ENCODE measurements at places on chromosomes 16 and 17. TPM values are rescaled to one million over a fixed set of nuclear protein-coding genes. Genes with fewer than 3 reads are reported as not detected.

XYLT1 gene
- total RNA-seq = 4.5 TPM

ABI3 gene
- 0.12 TPM for total RNA-seq

CD300LG gene
- total RNA-seq = not detected

EFCAB13 gene
- total RNA-seq = not detected

SEC14L1 gene
- 59.7 TPM for total RNA-seq

ZG16 gene
- total RNA-seq = 0.07 TPM

TPPP3 gene
- total RNA-seq = 1.2 TPM

SF3B3 gene
- total RNA-seq = 403 TPM

TP53TG3F gene
- not detected for total RNA-seq

ZFP90 gene
- 21.8 TPM for total RNA-seq

C17orf100 gene
- 0.76 TPM for total RNA-seq

RNU2-1 gene
- total RNA-seq = 5,800 TPM

MT4 gene
- not detected for total RNA-seq

SDR42E2 gene
- total RNA-seq = 0.27 TPM

IL21R gene
- 1.2 TPM for total RNA-seq

CD300E gene
- total RNA-seq = not detected

DNA sequence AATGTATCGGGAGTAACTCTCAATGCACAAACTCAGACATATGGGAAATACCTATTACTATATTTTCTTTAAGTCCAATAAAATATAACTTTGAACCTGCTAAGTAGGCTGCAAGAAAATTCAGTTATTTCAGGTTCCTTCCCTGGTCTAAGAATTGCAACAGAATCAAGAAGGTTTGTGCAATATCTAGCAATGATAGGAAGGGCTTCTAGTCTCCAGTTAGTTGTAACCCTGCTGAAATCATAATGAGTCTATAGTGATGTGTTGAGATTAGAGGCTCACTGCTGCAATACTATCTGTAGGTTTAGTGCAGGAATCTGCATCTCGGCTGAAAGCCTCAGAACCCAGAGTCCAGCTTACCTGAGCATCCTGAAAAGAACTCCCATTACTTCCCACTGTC lies 110.5 kb downstream of the PMP22 start:
- DNase-seq = no peak

DNA sequence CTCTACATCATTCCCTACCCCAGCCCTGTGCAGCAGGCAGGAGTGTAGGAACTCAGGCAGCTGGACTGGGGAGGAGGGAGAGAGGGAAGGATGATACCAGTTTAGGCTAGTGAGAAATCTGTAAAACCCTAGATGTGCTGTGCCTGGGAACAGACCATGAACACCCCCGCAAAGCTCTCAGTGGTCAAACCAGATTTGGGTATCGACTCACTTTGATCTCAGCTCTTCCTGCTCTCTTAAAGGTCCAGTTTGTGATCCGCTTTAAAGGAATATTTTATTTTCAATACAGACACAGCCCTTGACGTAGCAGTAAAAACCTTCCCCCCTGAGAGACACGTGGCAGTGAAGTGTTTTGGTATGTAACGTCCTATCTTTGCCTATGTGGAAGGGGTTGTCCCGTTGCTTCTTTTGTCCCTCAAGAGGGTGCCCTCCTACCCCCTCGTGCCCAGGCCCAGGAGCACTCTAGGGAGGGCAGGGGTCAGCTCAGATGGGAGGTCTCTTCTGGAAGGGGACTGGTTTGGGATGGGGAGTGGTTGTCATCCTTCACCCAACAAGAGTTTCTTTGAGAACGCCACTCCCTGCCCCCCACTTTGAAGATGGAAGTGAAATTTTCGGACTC lies 19.3 kb upstream of the TBX2 start:
- no peak for DNase-seq

- no peak for DNase-seq
Measured at GRCh38 chr17:20300436-20300934, 166.9 kb downstream of the LGALS9B start.

DNA sequence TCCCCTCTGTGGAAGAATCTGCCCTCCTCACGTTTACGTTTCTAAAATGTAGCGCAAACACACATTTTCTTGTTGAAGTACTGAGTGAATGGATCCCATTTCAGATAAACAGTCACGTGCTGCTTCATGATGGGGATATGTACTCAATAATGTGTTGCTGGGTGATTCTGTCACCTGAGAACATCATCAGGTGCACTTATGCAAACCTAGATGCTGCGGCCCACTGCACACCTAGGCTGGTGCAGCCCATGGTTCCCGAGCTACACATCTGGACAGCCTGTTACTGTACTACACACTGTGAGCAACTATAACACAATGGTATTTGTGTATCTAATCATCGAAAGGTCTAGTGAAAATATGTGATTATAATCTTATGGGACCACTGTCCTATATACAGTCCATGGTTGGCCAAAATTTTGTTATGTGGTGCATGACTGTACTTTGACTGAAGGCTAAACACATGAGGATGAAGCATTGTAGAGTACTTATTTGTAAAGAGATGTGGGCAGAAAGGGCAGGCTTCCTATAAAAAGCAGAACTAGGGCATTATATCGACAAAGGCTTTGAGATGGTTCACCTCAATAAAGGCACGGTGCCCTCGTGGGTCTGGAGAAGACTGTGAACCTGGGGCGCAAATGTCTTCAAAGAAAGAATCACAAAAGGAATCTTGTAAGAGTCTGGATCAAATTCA lies 26.3 kb downstream of the MARF1 start:
- DNase-seq = no peak

DNA sequence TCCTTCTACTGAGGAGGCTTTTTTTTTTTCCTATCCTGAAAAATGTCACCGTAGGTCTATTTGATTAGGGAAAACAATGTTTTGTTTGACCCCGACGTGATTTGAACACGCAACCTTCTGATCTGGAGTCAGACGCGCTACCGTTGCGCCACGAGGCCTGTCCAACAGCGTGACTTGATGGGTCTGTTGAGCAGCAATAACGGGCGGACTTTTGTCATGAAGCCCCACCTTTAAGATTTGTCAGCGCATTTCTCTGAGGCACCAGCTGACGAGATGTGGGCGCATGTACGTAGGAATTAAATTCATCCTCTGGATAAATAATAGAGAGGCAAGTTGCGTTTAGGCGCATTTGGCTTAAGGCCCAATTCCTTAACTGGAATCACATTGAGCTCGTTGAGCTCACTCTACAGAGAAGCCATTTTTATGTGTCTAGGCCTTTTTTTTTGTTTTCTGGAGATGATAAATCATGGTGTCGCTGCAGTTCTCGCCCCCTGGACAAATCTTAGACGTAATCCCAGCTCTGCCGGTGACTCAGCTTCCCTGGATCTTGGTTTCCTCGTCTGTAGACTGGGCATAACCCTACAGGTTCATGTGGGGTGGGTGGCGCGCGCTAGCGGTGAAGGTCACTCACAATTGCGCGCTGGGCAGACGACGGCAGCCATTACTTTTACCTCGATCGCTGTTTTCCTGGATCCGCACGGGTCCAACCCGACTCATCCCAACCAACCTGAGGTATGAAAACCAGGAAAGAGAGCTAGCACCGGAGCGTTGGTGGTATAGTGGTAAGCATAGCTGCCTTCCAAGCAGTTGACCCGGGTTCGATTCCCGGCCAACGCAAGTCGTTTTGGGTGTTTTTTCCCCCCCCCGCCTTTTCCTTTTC lies 10.6 kb upstream of the AURKB start:
- DNase-seq = peak; percentile 88

DNA sequence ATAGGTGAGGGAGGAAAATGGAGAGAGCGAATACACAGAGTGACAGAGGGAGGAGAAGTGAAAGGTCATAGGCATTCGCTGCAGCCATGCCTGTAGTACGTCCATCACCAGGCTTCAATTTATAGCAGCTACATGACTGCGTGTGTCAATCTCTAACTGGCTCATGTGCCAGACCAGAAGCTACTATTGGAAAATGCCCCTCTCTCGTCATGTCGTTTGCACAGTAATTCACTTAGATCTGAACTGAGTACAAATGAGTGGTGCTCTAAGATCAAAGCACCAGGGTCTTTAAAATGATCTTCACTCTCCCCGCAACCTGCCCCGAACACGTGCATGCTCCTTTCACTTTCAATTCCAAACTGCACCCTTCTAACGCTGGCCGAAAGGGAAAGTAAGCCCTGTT lies 51.3 kb downstream of the ADCY9 start:
- DNase-seq = no peak

GRCh38 chr17:50205111-50205962 lies 3.9 kb upstream of the COL1A1 start:
- no peak for DNase-seq

DNA sequence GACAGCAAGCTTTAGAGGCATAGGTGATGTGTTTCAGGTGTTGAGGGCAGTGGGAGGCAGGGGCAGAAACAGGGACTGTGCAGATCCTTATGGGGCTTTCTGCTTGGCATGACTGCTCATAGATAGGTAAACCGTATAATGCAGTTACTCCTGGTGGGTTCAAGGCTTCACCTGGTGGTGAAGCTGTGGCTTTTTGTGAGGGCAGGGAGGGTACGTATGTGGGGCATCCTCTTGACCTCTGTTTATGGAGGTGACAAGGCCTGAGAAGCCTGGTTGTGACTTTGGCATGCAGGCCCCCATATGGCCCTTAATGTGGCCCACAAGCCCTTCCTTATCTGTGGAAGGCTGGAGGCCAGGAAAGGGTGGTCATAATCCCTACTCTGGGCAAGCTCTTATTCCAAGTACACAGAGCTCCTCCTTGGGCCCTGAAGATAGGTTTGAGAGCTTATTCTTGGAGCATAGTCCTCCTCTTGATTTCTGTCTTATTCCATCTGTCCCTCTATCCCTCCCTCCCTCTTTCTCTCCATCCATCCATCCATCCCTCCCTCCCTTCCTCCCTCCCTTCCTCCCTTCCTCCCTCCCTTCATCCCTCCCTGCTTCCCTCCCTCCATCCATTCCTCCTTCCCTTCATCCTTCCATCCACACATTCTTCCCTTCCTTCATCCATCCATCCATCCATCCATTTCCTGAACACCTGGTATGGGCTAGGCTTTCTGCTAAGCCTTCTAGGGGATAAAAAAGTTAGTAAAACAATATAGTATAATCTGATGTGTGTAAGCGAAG lies 1.3 kb upstream of the CCL16 start:
- no peak for DNase-seq

GRCh38 chr16:8764525-8765250 lies 32.8 kb downstream of the TMEM186 start:
- DNase-seq = no peak

GRCh38 chr16:20411055-20411454 lies 1.7 kb downstream of the ACSM5 start:
- DNase-seq = no peak

GRCh38 chr17:69447726-69448125 lies 33.2 kb downstream of the MAP2K6 start:
- no peak for DNase-seq

- no peak for DNase-seq
Measured at GRCh38 chr16:50071075-50071671, 5.4 kb downstream of the HEATR3 start.

GRCh38 chr17:45395569-45396415 lies 36.9 kb downstream of the ARHGAP27 start:
- no peak for DNase-seq

DNA sequence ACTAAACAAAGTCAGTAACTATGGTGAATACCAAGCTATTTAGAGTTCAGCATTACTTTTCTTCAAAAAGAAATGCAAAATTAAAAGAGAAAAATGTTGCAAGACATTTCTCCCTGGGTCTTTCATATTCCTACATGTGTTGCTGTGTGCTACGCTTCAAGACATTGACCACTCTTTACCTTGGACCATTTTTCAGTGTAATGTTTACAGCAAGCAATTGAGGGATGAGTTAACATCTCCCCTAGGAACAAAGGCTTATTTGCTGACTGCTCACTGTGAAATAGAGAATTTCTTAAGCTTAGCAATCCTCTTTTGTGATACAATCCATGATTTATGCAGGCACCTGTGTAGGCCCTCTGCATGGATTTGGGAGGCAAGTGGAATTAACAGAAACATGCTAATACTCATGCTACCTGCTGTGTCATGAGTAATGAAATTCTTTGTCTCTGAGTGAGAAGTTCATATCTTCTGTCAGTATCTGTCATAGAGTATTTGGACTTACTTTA lies 1202.9 kb upstream of the CDH8 start:
- DNase-seq = no peak

DNA sequence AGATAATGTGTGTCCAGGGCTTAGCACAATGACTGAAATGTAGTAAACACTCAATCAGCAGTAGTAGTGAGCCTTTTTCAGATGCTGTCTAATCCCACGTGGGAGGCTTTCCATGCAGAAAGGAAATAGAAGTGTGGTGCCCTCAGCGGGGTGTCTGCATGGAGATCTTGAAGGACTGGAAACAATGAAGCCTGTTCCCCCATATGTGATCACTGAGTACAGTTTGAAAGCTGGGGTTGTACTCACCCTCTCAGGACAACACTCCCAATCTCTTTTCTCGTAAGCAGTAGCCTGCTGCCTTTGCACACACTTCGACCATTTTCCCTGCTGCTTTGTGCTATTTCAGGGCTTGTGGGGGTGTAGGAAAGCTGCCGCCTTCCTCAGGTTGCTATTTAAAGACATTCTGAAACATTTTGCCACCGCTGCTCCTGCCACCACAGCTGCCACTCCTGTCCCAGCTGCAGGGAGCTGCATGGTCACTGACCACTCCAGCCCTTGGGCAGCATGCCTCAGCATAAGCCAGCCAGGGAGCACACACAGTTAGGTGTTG lies 40.6 kb upstream of the HAS3 start:
- DNase-seq = no peak

DNA sequence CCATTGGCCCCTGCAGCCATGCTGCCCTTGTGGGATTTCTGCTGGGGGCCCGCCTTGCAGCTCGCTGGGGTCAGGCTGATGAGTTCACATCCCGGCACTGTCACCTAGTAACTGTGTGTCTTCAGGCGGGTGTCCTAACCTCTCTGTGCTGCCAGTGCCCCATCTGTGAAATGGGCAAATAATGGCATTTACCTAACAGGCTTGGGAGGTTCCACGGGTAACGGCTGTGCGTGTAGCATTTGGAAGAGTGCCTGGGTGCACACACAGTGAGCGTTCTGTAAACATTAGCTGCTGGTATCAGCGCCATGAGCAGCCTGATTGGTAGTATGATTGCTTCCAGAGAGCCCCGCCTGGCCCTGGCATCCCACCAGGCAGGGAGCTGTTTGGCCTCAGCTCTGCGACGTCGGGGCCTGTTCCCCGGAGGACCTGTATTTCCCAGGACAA lies 167.3 kb upstream of the GSE1 start:
- DNase-seq = no peak

DNA sequence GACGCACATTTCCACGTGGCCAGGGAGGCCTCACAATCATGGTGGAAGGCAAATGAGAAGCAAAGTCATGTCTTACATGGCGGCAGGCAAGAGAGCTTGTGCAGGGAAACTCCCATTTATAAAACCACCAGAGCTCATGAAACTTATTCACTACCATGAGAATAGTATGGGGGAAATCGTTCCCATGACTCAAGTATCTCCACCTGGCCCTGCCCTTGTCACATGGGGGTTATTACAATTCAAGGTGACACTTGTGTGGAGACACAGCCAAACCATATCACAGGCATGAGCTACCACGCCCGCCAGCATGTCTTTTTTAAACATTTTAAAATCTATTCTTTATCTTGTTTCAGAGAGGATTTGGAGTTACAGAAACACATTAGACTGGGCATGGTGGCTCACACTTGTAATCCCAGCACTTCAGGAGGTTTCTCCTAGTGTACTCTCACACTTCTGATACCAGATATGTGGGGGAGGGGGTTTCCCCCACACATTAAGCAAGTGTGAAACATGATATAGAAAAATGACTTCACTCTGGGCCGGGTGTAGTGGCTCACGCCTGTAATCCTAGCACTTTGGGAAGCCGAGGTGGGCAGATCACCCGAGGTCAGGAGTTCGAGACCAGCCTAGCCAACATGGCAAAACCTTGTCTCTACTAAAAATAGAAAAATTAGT lies 5.6 kb upstream of the ATMIN start:
- DNase-seq = no peak

GRCh38 chr16:50050802-50051201 lies 15.0 kb upstream of the HEATR3 start:
- no peak for DNase-seq

All from HCT116 (cell line).